ENCODE measurements at places on chromosomes 5 and 9.
A peak's percentile ranks its signal among the peaks of the same experiment; 100 is the strongest.

DNA sequence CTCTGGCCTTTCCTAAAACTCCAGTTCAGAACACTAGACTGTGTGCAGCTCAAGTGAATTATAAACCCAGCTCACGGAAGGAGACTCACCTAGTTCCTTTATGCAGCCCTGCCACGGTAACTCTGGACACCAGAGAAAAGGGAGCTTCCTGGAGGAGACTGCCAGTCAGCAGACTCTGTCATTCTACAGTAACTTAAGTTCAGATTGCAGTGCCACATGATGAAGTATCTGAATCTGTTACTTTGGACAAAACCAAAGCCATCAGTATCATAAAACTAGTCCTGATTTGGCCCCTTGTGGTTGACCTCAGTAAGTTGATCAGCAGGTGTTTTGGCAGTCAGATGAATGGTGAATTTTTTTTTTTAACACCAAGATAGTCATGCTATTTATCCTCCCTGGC is 2.7 kb downstream of the MTRR start:
- DNase-seq = no peak
- peaks cover 14% of the 10 kb centered on the region for H3K36me3 ChIP-seq
- no peaks in the 10 kb centered on the region for H3K27me3 ChIP-seq
- H3K27ac ChIP-seq = no peak overlapping the region

DNA sequence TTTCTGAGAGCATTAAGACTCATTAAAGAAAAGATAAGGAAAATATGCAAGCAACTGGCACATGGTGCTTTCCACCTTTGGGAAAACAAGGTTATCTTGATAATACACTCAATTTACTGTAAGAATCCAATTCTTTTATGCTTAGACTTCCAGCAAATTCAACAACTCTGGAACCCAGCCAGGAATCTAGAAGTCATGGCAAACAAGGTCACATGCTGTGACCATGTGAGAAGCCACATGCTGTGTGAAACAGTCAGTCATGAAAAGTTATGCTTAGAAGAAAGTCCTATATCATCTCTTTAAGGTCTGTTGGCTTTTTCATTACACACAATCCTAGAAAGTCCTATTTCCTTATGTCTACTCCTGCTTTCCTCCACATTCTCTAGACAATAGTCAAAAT is 581.8 kb upstream of the C9orf72 start:
- no peak overlapping the region for H3K27ac ChIP-seq
- no peak for DNase-seq
- no peaks in the 10 kb centered on the region for H3K4me1 ChIP-seq
- H3K36me3 ChIP-seq = no peaks in the 10 kb centered on the region
- no peak overlapping the region for H3K4me3 ChIP-seq
- H3K27me3 ChIP-seq = no peaks in the 10 kb centered on the region

GRCh38 chr9:99967457-99967856 is 61.0 kb downstream of the STX17 start:
- DNase-seq = no peak
- peaks cover 7% of the 10 kb centered on the region for H3K36me3 ChIP-seq
- no peaks in the 10 kb centered on the region for H3K27me3 ChIP-seq
- H3K27ac ChIP-seq = no peak overlapping the region
- H3K4me3 ChIP-seq = no peak overlapping the region

DNA sequence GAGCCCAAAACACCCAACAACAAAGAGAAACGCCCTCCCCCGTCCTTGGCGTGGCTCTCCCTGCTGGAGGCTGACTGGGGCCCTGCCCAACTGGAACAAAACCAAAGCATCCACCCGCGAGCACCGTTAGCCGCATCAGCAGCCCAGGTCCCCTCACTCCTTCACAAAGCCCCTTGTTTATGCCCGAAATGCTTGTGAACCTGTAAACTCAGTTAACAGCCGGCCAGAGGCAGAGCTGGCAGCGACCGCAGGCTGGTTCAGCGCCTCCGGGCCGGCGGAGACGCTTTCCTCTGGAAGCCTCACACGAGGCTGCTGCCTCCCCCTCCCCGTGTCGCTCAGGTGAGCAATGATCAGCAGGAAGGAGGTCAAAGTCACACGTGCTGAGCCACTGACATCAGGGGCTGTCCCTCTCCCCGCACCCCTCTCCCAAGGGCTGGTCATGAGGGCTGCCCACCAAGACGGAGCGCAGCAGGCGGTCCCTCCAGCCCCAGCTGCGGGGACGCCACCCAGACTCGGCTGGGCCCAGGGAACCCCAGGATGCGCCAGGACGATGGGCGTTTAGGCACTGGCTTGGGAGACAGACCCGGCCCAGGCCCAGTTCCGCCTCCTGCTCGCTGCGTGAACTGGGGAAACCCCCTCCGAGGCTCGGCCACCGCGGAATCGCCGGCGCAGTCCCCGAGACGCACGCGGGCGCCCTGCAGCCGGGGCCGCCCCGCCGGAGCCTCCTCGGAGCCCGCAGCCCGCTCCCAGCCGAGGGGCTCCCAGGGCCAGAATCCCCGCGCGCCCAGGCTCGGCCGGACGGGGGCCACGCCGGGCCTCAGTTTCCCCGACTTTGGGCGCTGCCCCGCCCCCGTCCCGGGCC is 563 bp downstream of the SNAPC4 start:
- peak overlapping the region; percentile 84 for H3K4me3 ChIP-seq
- peak overlapping the region; percentile 63 for H3K27ac ChIP-seq
- no peaks in the 10 kb centered on the region for H3K27me3 ChIP-seq
- H3K36me3 ChIP-seq = peaks cover 8% of the 10 kb centered on the region

GRCh38 chr5:52015760-52016159 is 632.5 kb downstream of the ISL1 start:
- H3K36me3 ChIP-seq = no peaks in the 10 kb centered on the region
- no peak overlapping the region for H3K27ac ChIP-seq
- no peak overlapping the region for H3K4me3 ChIP-seq
- no peaks in the 10 kb centered on the region for H3K4me1 ChIP-seq

GRCh38 chr9:89657295-89657694 is 52.5 kb downstream of the GADD45G start:
- peaks cover 19% of the 10 kb centered on the region for H3K27me3 ChIP-seq
- H3K4me3 ChIP-seq = no peak overlapping the region
- no peaks in the 10 kb centered on the region for H3K36me3 ChIP-seq
- DNase-seq = no peak
- no peak overlapping the region for H3K27ac ChIP-seq

- peaks cover 2% of the 10 kb centered on the region for H3K4me1 ChIP-seq
- DNase-seq = no peak
- peaks cover 28% of the 10 kb centered on the region for H3K27me3 ChIP-seq
- no peak overlapping the region for H3K27ac ChIP-seq
- H3K4me3 ChIP-seq = no peak overlapping the region
- no peaks in the 10 kb centered on the region for H3K36me3 ChIP-seq
Measured at GRCh38 chr9:132780230-132781007, 97.7 kb downstream of the AK8 start.

DNA sequence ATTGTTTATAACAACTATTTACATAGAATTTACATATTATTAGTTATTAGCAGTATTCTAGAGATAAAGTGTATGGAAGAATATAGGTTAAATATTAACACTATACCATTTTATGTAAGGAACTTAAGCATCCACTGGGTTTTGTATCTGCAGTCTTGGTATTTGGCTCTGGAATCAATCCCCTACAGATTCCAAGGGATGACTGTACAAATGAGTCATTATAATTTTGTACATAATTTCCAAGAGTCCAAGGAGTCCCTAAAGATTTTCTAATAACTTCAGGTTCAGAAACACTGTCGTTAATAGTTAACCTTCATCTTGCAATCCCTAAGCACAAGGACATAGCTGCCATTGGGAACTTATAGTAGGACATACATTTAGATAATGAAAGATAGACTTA is 254.8 kb upstream of the PDE4D start:
- peaks cover 2% of the 10 kb centered on the region for H3K36me3 ChIP-seq
- H3K27me3 ChIP-seq = no peaks in the 10 kb centered on the region
- DNase-seq = no peak
- H3K4me3 ChIP-seq = no peak overlapping the region
- H3K4me1 ChIP-seq = peaks cover 11% of the 10 kb centered on the region

DNA sequence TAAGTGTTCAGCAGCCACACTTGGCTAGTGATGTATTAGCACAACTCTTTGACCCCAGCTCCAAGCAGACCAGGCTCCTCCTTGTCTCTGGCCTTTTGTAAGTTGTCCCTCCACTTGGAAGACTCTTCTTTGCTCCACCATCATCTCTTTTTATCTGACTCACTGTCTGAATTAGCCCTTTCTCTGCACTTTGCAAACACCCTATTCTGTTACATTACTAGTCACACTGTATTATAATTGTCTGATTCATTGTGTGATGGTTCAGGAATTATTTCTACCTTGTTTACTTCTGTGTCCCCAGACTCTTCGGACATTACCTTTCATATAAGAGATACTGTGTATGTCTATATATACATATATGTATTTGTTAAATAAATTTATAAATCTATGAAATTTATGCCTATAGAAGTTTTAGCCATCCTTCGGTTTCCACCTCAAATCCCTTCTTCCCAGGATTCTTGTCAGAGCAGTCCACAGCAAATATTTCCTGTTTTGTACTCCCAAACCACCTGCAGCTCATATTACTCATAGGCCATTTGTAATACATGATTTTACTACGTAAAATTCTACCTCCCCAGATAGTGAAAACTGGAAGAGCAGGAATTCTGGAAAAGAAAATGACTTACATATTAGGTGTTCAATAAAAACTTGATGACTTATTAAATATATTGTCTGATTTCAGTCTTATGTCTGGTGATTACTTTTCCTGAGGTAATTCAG is 69.0 kb downstream of the MTAP start:
- peaks cover 11% of the 10 kb centered on the region for H3K4me1 ChIP-seq
- no peak overlapping the region for H3K4me3 ChIP-seq
- no peaks in the 10 kb centered on the region for H3K27me3 ChIP-seq
- H3K27ac ChIP-seq = no peak overlapping the region
- no peak for DNase-seq

- DNase-seq = no peak
- no peak overlapping the region for H3K27ac ChIP-seq
- peaks cover 2% of the 10 kb centered on the region for H3K27me3 ChIP-seq
- no peak overlapping the region for H3K4me3 ChIP-seq
- peaks cover 7% of the 10 kb centered on the region for H3K4me1 ChIP-seq
Measured at GRCh38 chr5:90312027-90312426, 97.5 kb downstream of the CETN3 start.

DNA sequence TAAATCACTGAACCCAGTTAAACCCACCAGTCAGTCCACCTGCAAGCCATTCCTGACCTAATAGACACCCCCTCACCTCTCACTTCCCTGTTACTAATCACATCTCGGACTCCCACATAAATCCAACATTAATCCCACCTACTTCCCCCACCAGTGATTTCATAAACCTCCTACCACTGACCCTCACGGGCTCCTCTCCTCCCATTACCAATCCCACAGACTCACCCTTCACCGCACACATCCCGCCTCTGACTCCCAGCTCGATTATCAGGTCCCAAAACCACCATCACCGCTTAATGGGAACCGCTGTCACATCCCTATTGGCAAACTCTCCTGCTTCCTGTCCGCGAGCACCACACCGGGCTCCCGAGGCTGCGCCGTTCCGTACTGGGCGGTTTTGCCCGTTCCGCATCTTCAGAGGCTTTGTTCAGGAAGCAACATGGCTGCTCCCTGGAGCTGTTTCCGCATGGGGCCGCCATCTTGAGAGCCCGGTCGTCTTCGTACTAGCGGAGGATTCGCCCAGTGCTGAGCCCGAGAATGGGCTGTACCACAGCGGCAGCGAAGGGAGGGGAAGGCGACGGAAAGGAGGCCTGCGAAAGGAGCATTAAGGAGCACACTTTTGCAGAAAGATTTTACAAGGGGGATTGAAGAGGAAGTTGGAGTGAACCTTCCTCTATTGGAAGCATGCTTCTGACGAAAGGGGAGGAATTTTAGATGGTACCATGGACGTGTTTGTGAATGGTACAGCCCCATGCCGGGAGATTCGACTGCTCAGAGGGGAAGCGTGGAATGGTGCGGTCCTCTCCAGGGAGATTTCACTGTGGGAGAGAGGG is at the start of gene ZNF300:
Gene ZNF300 (minus strand): TSS at position 502 of the 833 bp plus-strand sequence. CDS start 1,825 bp downstream, outside the sequence.
- H3K4me1 ChIP-seq = peaks cover 13% of the 10 kb centered on the region
- H3K36me3 ChIP-seq = peaks cover 37% of the 10 kb centered on the region
- H3K27me3 ChIP-seq = no peaks in the 10 kb centered on the region
- peak within 1 kb of the TSS; percentile 95 for H3K4me3 ChIP-seq

DNA sequence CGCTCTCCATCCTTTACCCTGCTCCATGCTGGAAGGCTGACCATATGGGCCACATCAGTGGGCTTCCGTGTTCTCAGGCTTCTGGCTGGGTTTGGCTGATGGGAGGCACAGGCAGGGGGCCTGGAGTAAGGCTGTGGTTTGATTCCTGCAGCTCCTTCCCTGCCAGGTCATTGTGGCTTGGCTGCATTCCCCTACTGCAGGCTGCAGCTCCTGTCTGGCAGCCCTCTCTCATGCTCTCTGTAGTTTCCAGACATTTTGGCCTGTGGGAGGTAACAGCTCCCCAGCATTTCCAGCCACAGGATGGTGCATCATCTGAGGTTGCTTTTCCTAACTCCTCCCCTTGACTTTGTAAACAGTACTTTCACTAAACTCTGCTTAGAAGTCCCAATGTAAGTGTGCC is 102.0 kb upstream of the PTPN3 start:
- H3K4me3 ChIP-seq = no peak overlapping the region
- H3K27ac ChIP-seq = peak overlapping the region; percentile 41
- H3K4me1 ChIP-seq = peaks cover 18% of the 10 kb centered on the region
- H3K27me3 ChIP-seq = no peaks in the 10 kb centered on the region
- H3K36me3 ChIP-seq = no peaks in the 10 kb centered on the region

DNA sequence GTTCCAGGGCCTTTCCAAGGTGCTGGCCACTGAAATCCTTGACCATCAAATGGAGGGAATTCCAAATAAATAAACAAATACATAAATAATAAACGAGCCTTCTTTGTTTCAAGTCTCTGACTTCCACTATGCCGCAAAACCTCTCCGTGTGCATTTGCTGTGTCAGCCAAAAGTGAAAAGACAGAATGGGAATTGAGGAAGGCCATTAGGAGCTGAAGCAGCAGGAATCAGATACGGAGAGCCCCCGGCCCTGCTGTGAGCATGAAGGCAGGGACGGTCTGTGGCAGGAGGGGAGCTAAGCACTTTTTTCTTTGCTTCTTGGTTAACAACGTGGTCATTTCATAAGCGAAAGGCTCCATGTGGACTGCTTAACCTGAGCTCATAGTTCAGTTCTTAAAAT is 26.1 kb downstream of the PLPPR1 start:
- DNase-seq = no peak
- H3K36me3 ChIP-seq = no peaks in the 10 kb centered on the region
- H3K27ac ChIP-seq = no peak overlapping the region
- no peak overlapping the region for H3K4me3 ChIP-seq
- H3K4me1 ChIP-seq = no peaks in the 10 kb centered on the region

GRCh38 chr9:88949425-88949824 is 41.8 kb upstream of the S1PR3 start:
- H3K27me3 ChIP-seq = peaks cover 15% of the 10 kb centered on the region
- H3K27ac ChIP-seq = no peak overlapping the region
- peaks cover 31% of the 10 kb centered on the region for H3K4me1 ChIP-seq
- DNase-seq = no peak
- H3K36me3 ChIP-seq = no peaks in the 10 kb centered on the region

- DNase-seq = no peak
- peaks cover 2% of the 10 kb centered on the region for H3K36me3 ChIP-seq
- no peak overlapping the region for H3K4me3 ChIP-seq
- no peaks in the 10 kb centered on the region for H3K27me3 ChIP-seq
Measured at GRCh38 chr5:170525470-170526211, 21.8 kb downstream of the KCNIP1 start.
